Epithelial cell of alveolus of lung (primary cell): ENCODE measurements at places on chromosomes 6 and 20. TPM values are rescaled to one million over a fixed set of nuclear protein-coding genes. Genes with fewer than 3 reads are reported as not detected.

Gene PTK7
- 144 and 240 TPM in 2 replicates for total RNA-seq

Gene ESF1
- 4.3 and 4.8 TPM in 2 replicates for total RNA-seq

Gene VSTM2L
- total RNA-seq, result 1.8 and 6.1 TPM in 2 replicates

Gene FOXC1
- 1.5 and 3.1 TPM in 2 replicates for total RNA-seq

Gene HEY2
- not detected in 2 replicates for total RNA-seq

Gene FAM217A
- total RNA-seq, result not detected in 2 replicates

Gene NMBR
- not detected in 2 replicates for total RNA-seq

Gene COMMD7
- total RNA-seq, result 24.5 and 40.9 TPM in 2 replicates

Gene PCK1
- 0.48 TPM in 1 of 2 replicates, not detected in the other for total RNA-seq

Gene FAM83D
- total RNA-seq, result 13.2 and 24.3 TPM in 2 replicates

Gene PSORS1C1
- under 0.01 and 0.16 TPM in 2 replicates for total RNA-seq

Gene PPP1R16B
- total RNA-seq, result 0.39 and 0.56 TPM in 2 replicates

Gene DEFB124
- not detected in 2 replicates for total RNA-seq

Gene IMPG1
- 0.26 TPM in 1 of 2 replicates, not detected in the other for total RNA-seq

Gene ENPP1
- total RNA-seq, result 3.6 and 5.2 TPM in 2 replicates

Gene ACTL10
- total RNA-seq, result 1.4 and 4.9 TPM in 2 replicates

Gene PROKR2
- total RNA-seq, result not detected in 2 replicates

Gene CPNE5
- 0.26 TPM in 1 of 2 replicates, not detected in the other for total RNA-seq

Gene RHAG
- not detected in 2 replicates for total RNA-seq

Gene BCLAF1
- 57.0 and 83.9 TPM in 2 replicates for total RNA-seq
